ENCODE measurements at places on chromosomes 3 and 15.

GRCh38 chr3:129398803-129399144, 29.7 kb downstream of the EFCAB12 start:
- DNase-seq = peak; percentile 27

GRCh38 chr3:13194285-13195209, 121.3 kb upstream of the IQSEC1 start:
- no peak for DNase-seq

DNA sequence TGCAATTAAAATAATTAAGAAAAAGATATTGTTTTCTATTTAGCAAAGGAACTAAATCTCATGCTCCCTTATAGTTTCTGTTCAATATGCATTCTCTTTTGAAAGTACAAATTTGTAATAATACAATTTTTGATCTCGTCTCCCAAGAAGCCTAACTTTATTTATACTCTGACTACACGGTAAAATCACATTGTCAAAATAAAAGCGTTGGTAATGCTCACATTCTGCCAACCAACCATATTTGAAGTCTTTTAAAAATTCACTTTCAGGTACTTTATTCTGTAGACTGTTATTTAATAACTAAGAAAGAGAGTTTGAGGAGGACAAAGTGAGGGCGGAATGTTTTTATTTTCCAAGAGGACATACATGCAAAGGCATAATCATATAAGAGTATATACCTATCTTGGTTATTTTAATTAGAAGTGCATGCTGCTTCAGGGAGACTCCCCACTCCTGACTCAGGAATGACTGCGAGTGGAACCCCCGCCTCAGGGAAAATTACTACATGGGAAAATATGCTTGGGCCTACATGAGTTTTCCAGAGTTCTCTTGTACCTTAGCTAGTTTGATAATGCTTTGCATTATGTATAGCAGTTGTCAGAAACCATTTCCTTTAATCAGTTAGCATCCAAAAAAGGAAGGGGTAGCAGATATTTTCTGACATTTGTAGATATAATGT, 19.3 kb downstream of the MBNL1 start:
- DNase-seq = no peak

- no peak for DNase-seq
Measured at GRCh38 chr3:48548126-48548525, 8.5 kb downstream of the PFKFB4 start.

GRCh38 chr3:73591286-73591800, 33.4 kb downstream of the PDZRN3 start:
- no peak for DNase-seq

- DNase-seq = no peak
Measured at GRCh38 chr15:24898715-24899272, 56.0 kb upstream of the SNRPN start.

- DNase-seq = no peak
Measured at GRCh38 chr15:101534376-101534970, 45.0 kb upstream of the PCSK6 start.

DNA sequence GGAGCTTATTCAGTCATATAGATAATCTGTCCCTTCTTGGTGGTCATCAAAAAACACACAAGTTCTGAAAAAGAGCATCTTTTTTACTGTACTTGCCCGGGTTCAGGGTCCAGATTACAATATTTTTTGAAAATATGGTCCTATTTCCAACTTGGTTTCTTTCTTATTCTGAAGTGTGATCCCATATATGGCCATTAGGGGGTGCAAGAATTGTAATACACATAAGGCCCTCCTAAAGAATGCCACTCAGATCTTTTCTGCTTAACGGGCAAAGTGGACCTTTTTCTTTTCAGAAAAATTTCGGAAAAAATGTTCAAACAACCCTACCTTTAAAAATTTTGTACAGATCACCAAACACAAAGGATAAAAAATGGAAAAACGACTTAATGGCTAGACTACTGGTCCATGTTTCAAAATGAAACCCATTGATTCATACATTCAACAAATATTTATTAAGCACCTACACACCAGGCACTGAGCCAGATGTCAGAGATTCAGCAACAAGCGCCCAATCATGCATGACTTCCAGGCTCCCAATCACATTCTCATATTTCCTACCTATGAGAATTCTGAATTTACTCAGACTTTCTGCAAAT, 102.0 kb upstream of the MYRIP start:
- DNase-seq = no peak

GRCh38 chr3:55858302-55858701, 371.2 kb upstream of the WNT5A start:
- DNase-seq = no peak

- no peak for DNase-seq
Measured at GRCh38 chr15:41562244-41562643, 3.2 kb downstream of the TYRO3 start.

- no peak for DNase-seq
Measured at GRCh38 chr3:172471903-172472302, 23.6 kb upstream of the GHSR start.

GRCh38 chr3:55704521-55704920, 217.4 kb upstream of the WNT5A start:
- no peak for DNase-seq

GRCh38 chr3:172262991-172263608, 185.2 kb downstream of the GHSR start:
- DNase-seq = no peak

DNA sequence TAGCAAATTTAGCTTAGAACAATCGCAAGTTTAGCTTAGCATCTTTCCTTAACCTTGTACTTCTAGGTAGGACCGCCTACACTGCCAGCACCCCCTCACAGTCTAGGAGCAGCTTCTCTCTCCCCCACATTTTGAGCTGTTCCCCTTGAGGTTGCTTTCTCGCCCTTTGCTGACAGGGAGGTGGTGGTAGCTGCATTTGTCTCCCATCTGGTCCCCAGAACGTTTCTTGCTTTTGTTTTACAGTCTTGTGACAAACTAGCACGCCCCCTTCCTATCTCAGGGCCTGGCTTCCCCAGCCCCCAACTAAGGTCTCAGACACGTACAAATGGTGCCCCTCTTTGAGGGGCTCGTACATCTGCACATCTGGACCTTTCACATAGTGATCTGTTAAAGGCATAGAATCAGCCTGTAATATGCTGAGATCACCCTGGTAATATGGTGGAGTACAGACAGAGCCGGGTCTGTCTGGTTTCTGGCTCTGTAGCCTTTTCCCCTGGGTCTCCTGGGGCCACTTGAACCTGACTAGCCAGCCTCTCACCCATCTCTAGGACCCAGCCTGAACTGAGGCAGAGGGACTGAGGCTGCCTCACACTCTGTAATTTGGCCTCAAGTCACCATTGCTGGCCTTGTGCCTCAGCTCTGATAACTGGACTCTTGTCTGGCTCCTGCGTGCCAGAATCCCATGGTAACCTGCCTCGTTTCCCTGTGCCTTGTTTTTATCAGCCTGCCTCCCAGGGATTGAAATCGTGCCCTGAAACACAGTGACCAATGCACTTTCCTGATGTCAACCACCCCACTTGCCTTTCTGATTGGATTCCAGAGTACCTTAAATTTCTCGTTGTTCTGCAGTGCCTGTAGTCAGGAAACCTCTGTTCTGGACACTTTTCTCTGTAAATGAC, 27.7 kb downstream of the CRTC3 start:
- no peak for DNase-seq

GRCh38 chr15:62757535-62757934, 285.0 kb upstream of the TPM1 start:
- no peak for DNase-seq

GRCh38 chr3:46948830-46949671, 27.5 kb downstream of the CCDC12 start:
- DNase-seq = no peak

- no peak for DNase-seq
Measured at GRCh38 chr3:45595364-45596195, 1.0 kb downstream of the LIMD1 start.

GRCh38 chr15:57015897-57016296, 97.5 kb downstream of the TCF12 start:
- no peak for DNase-seq

DNA sequence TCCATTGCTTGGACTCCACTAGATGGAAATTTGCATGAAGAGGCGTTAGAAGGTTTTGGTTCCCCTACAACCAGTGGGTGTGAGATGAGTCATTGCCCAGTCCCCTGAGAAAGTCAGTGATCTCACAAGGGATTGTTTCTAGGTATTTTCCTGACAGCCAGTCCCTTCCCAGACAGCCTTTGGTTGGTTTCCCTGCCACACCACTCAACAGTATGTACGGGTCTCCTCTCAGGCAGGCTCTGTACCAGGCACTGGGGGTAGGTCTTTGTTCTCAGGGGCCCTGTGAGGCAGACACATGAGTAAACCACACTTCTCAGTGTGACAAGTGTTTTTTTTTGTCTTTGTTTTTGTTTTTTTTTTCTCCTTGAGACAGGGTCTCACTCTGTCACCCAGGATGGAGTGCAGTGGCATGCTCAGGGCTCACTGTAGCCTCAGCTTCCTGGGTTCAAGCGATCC, 4.0 kb downstream of the LAMP3 start:
- DNase-seq = peak; percentile 33

DNA sequence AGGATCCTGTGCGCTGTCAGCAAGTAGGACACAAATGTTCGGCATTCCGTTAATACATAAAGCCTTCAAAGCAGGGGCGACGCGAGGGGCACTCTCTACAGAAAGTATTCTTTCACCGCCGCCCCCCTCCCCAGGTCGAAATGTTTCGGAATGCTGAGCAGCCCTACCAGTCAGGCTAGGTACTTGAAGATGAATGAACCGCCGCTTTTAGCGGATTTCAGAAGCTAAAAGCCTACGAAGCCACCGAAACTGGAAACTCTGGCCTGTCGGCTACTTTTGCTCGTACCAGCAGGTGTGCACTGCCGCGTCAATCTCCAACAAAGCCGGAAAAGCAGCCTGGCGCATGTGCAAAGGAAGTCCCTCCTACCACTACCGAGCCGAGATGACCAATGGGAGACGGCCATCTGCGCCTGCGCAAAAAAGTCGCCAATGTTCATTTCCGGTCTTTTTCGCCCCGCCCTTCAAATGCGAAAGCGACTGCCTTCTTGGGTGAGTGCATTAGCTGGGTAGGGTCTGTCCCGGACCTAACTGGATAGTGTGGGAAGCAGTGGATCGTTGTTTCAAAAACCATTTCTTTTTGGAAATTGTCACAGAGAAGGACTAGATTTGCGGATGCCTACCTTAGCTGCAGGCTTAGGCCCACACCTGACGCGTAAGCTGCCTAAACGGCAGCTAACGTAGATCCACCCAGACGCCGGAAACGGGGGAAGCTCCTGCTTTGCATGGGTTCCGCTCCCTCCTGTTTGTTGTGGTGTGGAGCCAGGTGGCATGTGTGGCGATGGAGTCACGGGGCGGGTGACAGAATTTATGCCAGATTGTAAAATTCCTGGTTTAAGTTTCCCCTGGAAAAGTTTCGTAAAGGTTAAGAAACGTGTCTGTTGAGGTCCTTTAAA, at the start of gene WDR5B:
Gene WDR5B (minus strand): TSS at position 301 of the 893 bp plus-strand sequence. CDS start 534 bp downstream, outside the sequence.
- DNase-seq = peak; percentile 98

GRCh38 chr15:72970933-72971760, 81.1 kb upstream of the NEO1 start:
- no peak for DNase-seq

DNA sequence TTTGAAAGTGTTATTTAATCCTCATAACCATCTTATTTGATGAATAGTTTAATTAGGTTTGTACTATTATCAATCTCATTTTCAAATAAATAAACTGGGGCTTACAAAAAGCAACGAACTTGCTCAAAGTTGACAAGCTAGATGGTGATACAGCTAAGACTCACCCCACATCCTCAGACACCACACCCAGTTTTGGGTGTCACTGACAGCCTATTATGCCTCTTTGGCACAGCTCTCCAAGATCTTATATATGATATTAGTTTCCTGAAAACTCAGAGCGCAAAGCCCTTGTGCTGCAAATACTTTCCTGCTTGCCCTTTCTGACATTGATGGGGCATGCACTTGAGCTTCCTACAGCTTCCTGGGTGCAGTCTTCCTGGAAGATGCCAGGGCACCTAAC, 223.4 kb upstream of the GADL1 start:
- no peak for DNase-seq

DNA sequence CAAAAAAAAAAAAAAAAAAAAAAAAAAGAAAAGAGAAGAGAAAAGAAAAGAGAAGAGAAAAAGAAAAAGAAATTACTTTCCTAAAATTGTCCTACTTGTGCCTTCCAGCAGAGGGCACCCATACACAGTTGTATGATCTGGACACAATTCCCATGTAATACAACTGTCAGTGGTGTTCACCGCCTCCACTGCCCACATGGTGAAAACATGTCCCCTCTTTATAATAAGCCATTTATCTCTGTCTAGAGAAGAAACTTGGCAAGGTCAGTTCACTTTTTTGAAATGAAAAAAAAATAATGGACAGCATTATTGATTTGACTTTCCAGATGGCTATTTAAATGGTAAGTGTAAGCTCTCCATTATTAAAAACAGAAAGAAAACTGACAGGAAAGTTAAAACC, 459.4 kb downstream of the GBE1 start:
- peak; percentile 12 for DNase-seq

DNA sequence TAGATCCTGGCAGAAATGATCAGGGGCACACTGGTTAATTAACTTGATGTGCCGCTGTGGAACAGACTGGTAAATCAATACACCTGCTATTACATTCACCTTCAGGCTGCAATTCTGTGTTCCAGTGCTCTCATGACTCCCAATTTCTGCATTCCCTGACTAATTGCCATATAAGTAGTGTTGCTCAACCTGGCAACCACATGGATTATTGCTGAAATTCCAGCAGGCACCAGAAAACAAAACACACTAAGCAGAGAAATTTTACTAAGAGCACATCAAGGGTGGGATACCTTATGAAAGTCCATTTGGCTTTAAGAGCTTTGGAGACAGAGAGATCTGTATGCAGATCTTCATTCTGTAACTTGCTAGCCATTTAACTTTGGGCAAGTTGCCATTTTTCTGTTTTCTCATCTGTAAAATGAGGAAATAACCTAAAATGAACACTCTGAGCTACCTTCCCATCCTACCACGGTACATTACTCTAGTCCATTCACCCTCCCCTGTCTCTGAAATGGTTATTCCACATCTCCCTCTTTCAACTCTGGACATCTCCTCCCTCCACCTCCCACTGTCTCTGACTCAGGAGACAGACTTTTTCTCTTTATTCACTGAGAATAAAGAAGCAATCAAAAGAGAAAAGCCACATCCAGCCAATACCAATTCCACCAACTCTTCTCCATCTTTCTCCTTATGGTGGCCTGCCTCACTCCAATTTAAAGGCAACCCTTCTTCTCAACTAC, 54.6 kb downstream of the STAC start:
- no peak for DNase-seq

- no peak for DNase-seq
Measured at GRCh38 chr3:156379327-156379726, 175.6 kb downstream of the SSR3 start.

- no peak for DNase-seq
Measured at GRCh38 chr3:8145661-8146060, 356.0 kb upstream of the LMCD1 start.

All from stimulated activated CD4-positive, alpha-beta T cell treated with anti-CD3 and anti-CD28 coated beads, Interleukin-2, amount 100 ng/mL, for 24 hours (primary cell).